Activated naive CD4-positive, alpha-beta T cell treated with anti-CD3 and anti-CD28 coated beads for 36 hours (primary cell): ENCODE measurements at places on chromosomes 7 and 10.

GRCh38 chr7:100506356-100506923 lies 22.7 kb downstream of the NYAP1 start:
- DNase-seq: no peak

GRCh38 chr7:134113655-134114054 lies 13.5 kb upstream of the LRGUK start:
- DNase-seq: no peak

- DNase-seq: no peak
Observed at GRCh38 chr10:63247771-63248170, 114.6 kb downstream of the NRBF2 start.

DNA sequence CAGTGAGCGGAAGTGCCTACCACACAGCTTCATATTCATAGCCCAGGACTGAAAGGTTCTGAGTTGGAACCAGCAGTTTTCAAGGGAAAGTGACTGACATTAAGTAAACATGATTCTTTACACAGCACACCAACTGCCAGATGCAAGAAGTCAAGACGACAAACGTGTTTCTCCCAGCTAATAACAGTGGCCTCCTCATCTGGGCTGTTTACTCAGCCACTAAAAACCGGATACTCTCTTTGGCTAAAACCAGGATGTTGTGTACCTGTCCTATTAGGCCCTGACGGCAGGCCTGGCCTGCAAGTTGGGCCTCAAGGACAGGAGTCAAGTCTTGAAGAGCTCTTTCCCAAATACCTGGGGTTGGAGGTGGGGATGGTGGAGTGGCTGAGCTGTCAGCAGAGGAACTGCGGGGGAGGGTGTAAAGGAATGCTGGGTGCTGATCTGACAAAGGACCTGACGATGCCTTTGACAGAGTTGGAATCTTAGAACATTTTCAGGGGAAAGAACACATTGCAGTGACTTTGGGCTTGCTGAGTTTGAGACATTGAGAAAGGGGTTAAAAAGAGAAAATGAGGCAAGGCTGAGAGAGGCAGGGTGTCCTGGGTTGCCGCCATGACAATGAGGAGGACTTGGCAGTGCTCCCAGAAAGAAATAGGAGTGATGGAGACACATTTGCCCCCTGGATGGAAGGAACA lies 57.7 kb downstream of the STEAP1B start:
- DNase-seq: no peak

DNA sequence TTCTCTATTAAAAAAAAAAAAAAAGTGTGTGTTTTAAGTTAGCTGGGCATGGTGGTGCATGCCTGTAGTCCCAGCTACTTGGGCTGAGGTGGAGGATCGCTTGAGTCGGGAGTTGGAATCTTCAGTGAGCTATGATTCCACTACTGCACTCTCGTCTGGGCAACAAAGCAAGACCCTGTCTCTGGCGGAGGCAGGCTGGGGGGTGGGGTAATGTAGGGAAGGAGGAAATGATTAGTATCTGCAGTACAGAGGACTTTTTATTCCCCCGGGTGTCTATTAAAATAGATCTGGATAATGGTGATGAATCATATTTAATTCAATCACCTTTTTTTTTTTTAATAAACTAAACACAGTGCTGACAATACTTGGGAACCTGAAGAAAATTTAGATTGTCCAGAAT lies 6.5 kb downstream of the CBX3 start:
- DNase-seq: no peak
